A549 treated with ZK216348 at 1 μM for 4 hours (cell line): ENCODE measurements at places on chromosomes 7 and 10. TPM values are rescaled to one million over a fixed set of nuclear protein-coding genes. Genes with fewer than 3 reads are reported as not detected.

Gene GET4
- 28.5 to 65.0 TPM (median 60.6 TPM) in 5 replicates for total RNA-seq

Gene GNAT3
- not detected in 5 replicates for total RNA-seq

Gene ABCB4
- not detected in 5 replicates for total RNA-seq

Gene MLXIPL
- 0.38 to 1.5 TPM (median 0.91 TPM) in 5 replicates for total RNA-seq

Gene RBP4
- 5.1 to 10.1 TPM (median 9.7 TPM) in 5 replicates for total RNA-seq

Gene C1GALT1
- 26.6 to 34.3 TPM (median 31.8 TPM) in 5 replicates for total RNA-seq

Gene ASB13
- 18.2 to 24.5 TPM (median 21.1 TPM) in 5 replicates for total RNA-seq
